ENCODE measurements at places on chromosomes 7 and 10.

- no peak for DNase-seq
These were observed 6.9 kb upstream of the SMARCD3 start for GRCh38 chr7:151255390-151255789.

DNA sequence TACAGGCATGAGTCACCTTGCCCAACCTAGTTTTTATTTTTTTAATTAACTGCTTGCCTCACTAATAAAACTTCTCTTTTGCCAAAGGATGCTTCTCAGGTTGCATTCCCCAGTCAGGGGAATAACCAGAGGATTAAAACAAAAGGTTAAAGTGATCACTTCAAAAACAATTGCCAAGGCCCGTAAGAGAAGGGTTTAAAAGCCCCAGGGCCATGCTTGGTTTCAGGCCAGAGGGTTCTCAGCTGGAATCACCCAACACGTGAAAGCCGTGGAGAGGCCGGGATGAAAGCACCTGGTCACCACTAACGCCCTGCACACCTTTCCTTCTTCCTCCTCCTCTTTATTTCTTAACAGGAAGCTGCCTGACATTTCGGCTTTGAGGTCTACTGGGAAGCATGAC, 587.5 kb downstream of the PTPRN2 start:
- DNase-seq: no peak

DNA sequence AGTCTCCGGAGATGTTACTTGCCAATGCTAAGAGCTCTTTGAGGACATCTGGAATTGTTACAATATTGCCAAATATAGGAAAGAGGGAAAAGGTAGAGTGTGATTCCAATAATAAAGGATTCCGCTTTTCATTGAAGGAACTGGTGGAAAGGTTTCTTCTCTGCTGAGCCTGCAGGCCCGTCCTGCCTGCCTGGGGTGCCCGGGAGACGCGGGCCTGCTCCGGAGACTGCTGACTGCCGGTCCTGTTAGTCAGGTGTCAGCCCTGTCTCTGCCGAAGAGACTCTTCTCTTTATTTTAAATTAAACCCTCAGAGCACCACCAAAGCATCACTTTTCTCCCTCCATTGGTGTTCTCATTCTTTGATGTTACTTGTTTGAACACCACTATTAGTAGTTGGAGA, 2.2 kb downstream of the EGFR start:
- DNase-seq: no peak

GRCh38 chr10:91389636-91390512, 20.3 kb upstream of the HECTD2 start:
- no peak for DNase-seq

- DNase-seq: no peak
These were observed 166.2 kb downstream of the ZNF365 start for GRCh38 chr10:62540389-62540788.

- no peak for DNase-seq
These were observed 98.5 kb downstream of the MCU start for GRCh38 chr10:72790216-72790990.

DNA sequence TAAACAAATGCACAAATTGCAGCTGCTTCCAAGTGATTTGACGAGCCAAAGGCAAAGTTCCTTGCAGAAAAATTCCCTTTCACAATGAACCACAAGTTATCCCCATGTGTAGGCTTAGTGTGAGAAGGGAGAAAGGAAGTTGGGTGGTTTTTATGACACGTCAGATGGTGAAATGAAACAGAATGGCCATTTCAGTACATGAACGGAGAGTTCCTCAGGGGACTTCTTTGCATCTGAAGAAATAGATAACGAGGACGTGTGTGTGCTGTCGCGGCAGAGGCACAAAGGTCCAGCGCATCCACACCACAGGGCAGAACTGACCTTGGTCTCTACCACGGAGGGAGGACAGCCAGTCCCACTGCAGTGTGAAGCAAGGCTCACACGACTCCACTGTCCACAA, 135.9 kb downstream of the PAXIP1 start:
- DNase-seq: no peak

GRCh38 chr10:129851941-129852640, 112.0 kb downstream of the EBF3 start:
- DNase-seq: no peak

- DNase-seq: no peak
These were observed 103.2 kb downstream of the NPSR1 start for GRCh38 chr7:34761206-34761605.

- no peak for DNase-seq
These were observed 30.2 kb upstream of the SEMA3D start for GRCh38 chr7:85217085-85217484.

DNA sequence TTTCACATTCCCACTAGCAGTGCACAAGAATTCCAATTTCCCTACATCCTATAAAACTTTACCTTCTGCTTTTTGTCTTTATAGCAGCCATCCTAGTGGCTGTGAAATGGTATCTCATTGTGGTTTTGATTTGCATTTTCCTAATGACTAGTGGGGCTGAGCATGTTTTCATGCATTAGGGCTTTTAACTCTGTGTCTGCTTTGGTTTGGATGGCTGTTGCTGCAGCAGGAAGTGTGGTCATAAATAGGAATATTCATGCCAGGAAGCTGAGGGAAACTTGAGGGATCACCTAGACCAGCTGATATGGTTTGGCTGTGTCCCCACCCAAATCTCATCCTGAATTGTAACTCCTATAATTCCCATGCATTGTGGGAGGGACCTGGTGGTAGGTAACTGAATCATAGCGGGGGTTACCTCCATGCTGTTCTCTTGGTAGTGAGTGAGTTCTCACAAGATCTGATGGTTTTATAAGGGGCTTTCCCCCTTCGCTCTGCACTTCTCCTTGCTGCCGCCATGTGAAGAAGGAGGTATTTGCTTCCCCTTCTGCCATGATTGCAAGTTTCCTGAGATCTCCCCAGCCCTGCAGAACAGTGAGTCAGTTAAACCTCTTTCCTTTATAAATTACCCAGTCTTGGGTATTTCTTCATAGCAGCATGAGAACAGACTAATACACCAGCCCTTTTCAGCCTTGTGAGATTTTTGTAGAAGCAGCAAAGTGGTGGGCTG, 181.8 kb upstream of the PITRM1 start:
- DNase-seq: no peak

- no peak for DNase-seq
These were observed 17.7 kb upstream of the GTPBP4 start for GRCh38 chr10:970311-971149.

DNA sequence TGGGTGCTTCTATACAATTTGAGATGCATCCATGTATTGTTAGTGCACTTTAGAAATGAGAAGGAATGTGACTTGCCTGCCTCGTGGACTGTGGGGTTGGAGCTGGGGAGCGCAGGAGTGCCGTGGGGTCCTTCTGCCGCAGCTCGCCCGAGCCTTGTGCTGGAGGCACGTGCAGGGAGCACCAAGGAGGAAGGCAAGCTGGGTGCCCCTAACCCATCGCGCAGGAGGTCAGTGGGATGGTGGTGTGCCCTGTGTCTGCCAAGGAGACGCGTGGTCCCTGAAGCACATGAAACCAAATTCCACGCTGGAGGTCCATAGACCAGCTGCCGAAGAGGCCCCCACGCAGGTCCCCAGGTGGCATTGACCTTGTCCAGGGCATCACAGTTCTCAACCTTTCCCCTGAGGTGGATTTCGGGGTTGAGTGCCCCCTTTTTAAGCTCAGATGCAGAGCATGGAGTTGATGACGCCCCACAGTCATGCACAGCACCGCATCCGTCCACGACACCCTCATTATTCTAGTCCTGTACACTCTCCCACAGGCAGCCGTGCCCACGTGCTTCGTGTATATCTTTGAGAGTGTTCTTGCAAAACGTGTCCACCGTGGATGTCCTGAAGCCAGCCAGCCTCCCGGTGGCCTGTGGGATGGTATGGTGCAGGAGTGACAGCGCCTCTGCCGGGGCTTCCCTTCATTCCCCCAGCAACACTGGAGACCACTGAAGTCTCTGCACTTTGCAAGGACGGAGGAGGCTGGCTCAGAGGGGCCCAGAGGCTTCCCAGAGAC, 35.5 kb downstream of the FKBP6 start:
- DNase-seq: no peak

DNA sequence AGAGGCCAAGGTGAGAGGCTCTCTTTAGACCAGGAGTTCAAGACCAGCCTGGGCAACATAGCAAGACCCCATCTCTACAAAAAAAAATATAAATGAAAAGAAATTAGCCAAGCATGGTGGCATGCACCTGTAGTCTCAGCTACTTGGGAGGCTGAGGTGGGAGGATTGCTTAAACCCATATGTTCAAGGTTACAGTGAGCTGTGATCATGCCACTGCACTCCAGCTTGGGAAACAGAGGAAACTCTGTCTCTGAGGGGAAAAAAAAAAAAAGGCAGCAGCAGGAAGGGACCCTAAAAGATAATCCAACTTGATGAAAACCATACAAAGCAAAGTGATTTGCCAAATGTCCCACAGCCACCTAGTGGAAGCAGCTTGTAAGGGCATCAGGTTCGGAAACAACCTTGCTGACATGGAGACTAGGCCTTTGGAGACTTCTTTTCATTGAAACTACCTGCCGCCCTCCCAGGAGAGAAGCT, 15.6 kb upstream of the PBLD start:
- DNase-seq: no peak

DNA sequence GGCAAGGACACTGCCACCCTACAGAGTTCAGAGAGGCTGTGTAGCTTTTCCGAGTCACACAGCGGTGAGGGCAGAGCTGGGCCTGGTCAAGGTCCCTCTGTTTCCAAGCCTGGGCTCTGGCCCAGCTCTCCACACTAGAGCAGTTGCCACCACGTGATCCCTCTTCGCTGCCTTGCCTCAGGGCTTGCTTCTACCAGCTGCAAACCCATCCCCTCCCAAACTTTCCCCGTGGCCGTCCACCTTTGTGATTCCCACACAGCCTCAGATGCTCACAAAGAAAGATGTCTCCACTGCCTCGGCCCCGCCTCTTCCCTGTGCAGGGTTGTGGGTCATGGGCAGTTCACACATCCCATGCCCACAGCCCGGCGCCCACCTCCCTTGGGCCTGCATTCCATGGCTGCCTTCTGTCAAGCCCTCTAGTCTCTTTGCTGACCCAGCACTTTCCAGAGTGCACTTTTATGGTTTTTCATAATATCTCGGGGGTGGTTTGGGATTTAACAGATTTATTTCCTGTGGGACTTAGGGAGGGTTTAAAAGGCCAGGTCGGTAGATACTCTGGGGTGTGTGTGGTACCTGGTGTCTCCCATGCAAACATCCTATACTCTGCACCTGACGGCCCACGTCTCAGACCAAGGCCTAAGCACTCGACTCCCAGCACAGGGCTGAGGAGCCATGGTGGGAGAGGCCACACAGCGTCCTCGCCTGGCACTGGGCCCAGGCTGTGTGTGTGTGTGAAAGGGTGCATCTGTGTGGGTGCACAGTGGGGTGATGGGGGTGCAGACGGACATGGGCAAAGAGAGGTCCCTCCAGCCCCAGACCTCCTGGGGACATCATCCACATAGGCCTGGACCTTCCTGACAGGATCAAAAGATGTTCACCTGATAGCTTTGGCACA, 59.6 kb downstream of the PKD1L1 start:
- DNase-seq: no peak

DNA sequence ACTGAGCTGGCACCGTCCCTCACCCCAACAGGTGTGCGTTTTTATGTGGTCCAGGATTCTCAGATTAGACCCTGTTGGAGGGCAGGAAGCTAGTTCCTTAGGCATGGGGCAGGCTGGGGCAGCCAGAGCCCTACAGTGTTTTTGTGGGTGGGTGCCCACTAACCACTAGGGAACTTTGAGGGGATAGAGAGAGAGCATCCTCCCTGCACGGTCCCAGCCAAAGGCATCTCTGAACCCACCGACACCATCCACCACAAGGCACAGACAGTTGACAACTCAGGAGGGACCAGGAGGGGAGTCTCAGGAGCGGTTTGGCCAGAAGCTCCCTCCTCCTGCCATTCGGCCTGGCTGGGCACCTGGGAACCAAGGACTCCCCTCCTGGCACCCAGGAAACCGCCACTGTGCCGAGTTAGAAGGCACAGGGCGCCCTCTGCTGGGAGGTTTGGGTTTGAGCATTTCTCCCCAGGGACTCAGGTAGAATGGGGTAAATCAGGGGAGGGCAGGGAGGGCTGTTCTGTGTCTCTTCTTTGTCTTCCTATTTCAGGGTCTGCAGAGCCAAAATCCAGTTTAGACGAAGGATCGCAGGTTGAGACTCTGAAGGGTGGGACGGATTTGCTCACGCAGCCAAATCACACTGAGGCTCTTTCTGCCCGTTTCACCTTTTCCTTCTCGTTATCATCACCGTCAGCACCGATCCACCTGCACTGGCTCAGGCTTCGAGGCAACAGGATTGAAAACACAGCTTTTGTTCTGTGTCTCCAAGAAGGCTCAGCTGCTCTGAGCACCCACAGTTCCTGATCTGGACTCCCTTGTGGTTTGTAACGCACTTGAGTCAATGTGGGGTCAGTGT, 84.8 kb upstream of the COL13A1 start:
- DNase-seq: no peak

- DNase-seq: no peak
These were observed 29.4 kb upstream of the PNLIPRP3 start for GRCh38 chr10:116398224-116398623.

GRCh38 chr7:83976302-83976701, 218.3 kb downstream of the SEMA3A start:
- DNase-seq: no peak

GRCh38 chr7:12896316-12896715, 208.9 kb downstream of the ARL4A start:
- DNase-seq: no peak

- no peak for DNase-seq
These were observed 76.2 kb downstream of the WIPF3 start for GRCh38 chr7:29882481-29882880.

DNA sequence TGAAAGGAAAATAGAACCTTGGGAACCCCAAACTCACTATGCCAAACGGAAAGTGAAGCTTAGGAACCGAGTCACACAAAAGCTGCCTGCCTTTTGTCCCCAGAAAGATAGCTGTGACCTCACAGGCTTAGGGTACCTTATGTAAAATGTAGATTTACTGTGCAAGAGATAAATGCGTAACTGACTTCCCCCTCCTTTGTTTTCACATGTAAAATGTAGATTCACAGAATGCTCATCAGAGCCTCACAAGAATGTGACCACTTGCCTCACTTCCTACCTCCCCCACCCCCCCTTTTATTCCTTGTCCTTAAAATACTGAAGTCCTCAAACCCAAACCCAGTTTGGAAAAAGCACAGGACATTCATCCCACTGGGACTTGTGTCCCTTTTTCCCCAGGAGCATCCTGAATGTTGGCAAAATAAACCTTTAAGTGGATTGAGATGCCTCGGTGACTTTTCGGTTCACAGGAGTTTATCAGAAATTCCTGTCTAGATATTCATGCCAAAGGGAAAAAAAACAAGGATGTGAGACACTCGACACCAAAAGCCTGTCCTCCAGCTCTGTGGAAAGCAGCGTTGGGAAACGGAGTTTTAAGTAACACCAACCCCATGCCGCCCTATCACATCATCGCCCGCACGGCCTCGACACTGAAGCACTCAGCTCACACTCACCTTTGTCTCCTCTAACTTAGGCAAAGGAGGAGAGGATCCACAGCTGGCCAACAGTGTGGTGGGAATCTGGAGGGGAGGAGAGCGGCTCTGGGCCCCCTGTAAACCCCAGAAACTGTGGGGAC, 45.9 kb downstream of the SVIL start:
- no peak for DNase-seq

GRCh38 chr10:124321433-124322089, 97.2 kb downstream of the OAT start:
- DNase-seq: no peak
